Renal cortical epithelial cell (primary cell): ENCODE measurements at places on chromosomes 7 and 10. TPM values are rescaled to one million over a fixed set of nuclear protein-coding genes. Genes with fewer than 3 reads are reported as not detected.

DNA sequence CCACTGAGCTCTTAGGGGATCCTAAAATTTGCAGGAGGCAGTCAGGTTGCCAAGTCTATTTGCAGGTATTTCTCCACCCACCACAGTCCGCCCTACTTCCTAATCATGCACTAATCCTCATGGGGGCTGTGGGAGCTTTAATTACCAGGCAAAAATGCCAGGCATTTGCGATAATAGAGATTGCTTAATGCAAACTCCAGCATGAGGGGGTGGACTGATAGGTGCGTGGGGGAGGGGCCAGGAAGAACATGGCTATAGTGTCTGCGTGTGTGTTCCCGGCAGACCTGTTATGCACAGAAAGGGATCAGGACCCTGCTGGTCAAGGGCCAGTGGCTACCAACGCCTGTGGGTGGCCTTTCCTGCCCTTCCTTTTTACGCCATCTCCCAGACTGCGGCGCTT is 15.6 kb upstream of the AQP1 start:
- peak; percentile 76 for DNase-seq

DNA sequence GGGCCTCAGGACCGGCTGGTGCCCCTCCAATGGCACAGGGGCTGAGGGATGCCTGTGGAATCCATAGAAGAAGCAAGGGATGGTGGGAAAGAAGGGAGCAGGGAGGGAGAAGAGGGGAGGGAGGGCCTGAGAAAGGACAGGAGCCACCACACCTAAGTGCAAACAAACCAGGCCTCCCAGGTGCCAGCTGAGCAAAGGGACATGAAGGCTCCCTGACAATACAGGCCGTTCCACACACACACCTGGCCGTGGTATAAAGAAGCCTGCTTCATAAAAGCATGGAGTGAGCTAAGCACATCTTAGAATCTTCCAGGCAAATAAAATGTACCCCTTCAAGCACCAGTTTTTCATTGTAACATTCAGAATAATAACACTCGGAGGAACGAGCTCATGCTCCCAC is 54.0 kb downstream of the OAT start:
- no peak for DNase-seq

DNA sequence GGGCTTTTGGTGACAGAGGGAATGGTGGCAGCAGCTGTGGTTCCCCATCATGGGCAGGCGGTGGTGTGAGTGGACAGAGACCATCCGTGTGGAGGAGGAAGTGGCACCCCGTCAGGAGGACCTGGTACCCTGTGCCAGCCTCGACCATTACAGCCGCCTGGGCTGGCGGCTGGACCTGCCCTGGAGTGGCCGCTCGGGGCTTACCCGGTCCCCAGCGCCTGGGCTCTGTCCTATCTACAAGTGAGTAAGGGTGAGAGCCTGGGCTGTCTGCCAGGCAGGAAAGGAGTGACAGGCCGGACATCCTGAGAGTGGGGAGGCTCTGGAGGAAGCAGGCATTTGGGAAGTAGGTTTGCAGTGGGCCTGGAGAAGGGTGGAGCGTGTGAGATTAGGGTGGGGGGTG is 2.9 kb upstream of the ZNF467 start:
- no peak for DNase-seq

DNA sequence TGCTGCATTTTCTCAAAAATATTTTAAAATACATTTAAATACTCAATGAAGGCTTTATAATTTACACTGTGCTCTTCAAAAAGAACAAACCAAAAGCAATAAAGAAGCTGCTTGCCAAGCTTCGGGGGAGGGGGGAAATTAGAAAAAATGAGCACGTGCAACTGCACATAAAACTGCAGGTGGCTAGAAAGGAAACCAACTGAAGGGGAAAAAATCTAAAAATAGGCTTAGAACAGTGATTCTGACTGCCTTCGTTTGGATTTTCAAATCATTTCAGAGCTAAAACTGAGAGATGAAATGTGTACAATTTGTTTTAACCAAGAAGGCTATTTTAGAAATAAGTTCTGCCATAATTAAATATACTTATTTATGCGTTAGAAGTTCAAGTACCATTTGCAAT is 61.4 kb downstream of the ABI1 start:
- no peak for DNase-seq

DNA sequence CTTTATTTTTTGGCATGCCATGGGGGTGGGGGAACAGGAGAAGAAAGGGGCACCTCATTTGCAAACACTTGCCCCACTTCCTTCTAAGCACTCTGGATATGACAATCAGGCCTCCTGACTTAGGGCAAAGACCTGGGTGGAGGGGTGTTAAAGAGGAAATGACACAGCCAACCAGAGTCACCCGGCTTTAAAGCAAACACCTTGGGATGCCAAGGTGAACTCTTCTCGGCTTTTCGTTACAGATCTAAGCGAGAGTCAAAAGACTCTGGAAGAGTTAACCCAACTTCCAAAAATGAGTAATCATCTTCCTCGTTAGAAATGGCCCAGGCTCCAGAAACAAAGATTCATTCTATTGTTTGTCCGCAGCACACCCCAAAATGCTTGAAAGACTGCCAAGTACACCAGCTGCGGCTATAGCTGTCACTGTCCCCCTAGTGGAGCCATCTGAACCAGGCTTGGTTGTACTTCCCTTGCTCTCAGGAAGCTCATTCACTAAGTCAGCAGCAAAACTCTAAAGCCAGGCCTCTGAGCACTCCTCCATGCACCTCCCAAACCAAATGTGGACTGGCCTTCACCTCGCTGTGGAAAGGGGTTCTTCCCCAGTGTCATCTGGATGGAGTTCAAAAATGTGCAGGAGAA is 24.8 kb downstream of the FAM53B start:
- DNase-seq, result no peak

DNA sequence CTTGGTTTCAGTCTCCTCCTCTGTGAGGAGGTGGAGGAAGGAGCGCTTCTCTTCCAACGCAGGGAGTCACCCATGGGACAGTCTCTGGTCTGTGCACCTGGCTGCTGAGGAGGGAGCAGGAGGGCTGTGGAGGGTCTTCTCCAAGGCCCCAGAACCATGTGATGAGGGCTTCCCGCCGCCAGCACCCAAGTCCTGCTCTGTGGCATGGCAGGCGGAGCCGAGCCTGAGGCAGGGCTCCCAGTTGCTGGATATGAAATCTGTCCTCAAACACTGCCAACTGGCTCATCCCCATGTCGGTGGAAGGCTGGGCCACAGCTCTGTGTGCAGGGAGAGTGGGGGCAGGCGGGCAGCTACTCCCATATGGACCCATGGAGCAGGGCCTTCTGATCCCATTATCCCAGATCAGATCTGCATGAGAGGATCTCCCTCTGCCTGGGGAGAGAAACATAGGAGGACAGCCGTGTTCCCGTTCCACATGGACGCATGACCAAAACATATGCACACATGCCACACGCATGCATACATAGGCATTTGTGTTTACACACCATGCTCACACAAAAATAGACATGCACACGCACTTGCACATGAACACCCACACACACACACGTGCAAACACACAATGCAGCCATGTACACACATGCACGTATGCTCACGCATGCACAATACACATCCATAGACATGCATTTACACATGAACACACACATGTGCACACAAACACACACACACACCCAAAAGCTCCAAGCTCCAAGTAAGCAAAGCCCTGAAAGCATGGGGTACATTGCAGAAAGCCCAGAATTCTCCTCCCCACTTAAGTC is 38.8 kb upstream of the EN2 start:
- no peak for DNase-seq

DNA sequence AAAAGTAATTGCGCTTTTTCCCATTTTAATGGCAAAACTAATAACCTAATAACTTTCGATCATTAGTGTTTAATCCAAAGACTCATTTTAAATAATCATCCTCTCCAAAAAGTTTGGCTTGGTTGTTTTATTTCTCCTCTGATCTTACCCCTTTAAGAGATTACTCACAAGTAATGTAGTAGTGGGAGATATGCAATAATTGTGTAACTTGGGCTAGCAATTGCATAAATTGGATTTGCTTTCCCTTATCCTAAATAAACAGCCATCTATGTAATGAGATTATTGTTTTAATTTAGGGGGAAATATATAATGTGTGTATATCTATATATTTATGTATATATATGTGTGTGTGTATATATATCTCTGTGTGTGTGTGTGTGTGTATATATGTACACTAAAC is 82.5 kb downstream of the RNLS start:
- DNase-seq, result no peak

- DNase-seq, result no peak
These were observed 169.3 kb upstream of the MALRD1 start for GRCh38 chr10:18879284-18879683.

DNA sequence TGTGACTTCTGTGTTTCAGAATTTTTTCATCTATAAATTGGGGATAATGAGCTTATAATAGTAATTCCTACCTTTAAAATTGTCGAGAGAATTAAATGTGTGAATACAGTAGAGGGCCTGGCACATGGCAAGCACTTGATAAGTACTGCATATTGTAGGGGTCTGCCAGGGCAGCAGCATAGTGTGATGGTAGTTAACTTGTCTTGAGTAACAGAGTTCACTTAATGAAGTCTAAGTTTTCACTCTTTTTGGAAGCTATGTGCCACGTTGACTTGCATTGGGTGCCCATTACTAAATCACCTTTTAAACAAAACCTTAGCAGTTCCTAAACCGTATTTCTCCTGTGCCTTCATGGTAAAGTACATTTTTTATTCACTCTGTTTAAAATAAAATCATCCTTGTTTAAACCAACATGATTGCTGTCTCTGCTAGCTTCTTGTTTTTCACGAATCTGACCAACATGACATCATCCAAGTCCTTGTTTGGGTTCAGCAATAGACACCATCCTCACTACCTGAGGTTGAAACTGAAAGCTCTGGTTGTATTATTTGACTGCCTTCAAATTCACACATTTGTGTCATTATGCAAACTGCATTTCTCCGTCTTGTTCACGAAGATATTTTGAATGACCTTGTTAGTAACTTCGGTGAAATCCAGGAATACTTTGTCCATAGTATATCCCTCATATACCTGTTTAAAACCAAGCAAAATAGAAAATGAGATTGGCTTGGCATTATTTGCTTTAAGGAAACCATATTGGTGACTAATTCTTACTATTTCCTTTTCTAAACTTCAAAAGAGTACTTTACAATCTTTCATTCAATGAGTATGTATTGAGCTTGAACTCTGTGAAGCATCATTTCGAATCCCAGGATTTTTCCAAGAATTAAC is 340.2 kb downstream of the SUGCT start:
- no peak for DNase-seq

- peak; percentile 18 for DNase-seq
These were observed 90.7 kb downstream of the MKI67 start for GRCh38 chr10:128035557-128035973.

- DNase-seq, result no peak
These were observed 17.9 kb upstream of the GDF10 start for GRCh38 chr10:47282005-47282656.

CALY gene
- not detected in 2 replicates for total RNA-seq

FOXL3 gene
- not detected in 2 replicates for total RNA-seq

IDI2 gene
- not detected in 2 replicates for total RNA-seq

RINT1 gene
- total RNA-seq, result 15.1 and 16.2 TPM in 2 replicates

MYH16 gene
- total RNA-seq, result 0.05 and 1.4 TPM in 2 replicates
